ENCODE measurements at places on chromosomes 5 and 9.

DNA sequence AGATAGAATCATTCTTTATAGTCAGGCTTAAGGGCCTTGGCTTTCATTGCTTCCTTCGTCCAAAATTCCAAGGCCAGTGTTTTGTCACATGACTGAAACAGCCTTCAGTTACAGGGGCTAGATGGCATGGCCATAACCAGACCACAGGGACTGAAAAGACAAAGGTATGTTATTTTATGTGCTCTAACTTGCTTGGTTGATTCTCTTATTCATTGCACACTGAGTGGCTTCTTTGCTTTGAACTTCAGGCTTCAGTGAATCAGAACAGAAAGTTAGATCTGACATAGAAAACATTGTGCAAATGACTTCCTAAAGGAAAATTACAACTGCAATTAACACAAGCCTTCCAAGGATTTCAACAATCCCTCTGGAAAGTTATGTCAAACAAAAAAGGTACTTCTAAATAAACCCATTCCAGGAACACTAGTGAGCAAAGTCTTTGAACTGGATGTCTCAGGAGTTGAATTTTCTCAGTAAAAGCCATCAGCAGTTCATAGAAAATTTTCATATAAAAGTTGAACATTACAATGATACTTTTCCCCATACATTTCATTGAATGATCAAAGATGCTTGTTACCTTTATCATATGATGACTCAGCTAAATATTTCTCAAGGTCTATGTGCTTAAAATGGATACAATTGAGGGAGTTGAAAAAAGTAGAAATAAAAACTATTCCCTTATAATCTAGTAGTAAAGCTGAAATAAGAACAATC, 355.3 kb downstream of the TMEM232 start:
- DNase-seq, result no peak

- no peak for DNase-seq
Observed at GRCh38 chr5:145803112-145804004, 31.8 kb downstream of the PRELID2 start.

DNA sequence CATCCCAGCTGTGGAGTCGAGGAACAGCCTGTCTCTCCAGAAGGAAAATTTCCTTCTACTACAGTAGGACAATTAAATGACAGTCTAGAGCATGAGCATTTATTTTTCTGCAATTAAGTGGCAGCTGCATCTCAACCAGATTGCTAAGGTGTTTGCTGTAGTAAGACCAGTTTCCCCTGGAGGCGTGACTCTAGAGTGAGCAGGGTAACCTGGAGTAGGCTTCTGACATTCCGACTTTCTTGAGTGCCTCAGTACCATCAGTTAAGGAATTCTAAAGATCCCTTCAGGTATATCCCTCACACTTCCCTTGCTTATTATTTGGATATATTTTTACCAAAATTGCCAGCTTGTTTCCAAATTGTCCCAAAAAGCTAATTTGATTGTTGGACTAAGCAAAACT, 59.2 kb upstream of the IRX2 start:
- no peak for DNase-seq

- DNase-seq, result no peak
Observed at GRCh38 chr9:34253460-34253837, 74.6 kb downstream of the UBAP1 start.

- DNase-seq, result no peak
Observed at GRCh38 chr5:158203261-158203660, 344.3 kb upstream of the CLINT1 start.
